ENCODE measurements at places on chromosomes 2 and 18.
A peak's percentile ranks its signal among the peaks of the same experiment; 100 is the strongest.

DNA sequence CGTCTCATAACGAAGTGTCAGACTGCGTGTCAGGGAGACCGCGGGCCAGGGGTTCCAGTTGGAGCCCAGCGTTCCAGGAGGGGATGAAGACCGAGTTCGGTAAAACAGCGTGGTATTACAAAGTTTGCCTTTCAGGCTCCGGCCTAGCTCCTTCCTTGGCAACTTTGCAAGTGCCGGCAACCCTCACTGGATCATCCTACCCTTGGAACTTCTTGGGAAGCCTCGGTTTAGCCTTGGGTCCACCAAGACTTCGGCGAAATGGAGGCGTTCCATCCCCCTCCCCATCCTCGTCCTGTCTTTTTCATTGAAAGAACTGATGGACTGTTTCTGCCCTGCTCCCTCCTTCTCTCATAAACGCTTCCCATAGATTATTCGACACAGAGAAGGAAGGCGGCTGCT lies 10.4 kb upstream of the SKOR2 start:
- no peak for DNase-seq

DNA sequence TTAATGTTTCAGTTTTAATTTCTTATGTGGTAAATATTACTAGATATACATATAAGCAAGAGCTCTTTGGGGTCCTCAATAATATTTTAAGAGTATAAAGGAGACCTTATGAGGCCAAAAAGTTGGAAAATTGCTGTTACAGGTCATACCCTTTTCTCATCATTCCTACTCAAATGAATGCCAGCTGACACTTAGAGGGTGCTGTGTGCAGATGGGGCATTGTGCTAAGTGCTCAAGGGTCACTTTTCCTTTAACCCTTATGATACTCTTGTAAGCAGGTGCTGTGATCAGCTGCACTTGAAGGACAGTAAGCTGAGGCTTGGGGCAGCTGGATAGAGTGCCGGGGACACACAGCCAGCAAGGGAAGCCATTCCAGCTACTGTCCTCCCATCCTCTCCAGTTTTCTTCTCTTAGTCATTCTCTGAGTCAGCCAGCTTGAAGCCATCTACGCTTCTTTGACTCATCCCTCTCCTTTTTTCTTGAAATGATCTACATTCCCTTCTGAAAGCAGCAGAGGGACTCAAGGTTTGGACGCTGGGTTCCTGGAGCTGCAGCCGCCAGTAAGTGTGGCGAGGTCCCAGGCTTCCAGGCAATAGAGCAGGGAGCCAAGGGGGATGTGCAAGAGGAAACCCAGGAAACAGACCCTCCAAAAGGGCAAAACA lies 42.0 kb upstream of the CREB1 start:
- no peak for DNase-seq

DNA sequence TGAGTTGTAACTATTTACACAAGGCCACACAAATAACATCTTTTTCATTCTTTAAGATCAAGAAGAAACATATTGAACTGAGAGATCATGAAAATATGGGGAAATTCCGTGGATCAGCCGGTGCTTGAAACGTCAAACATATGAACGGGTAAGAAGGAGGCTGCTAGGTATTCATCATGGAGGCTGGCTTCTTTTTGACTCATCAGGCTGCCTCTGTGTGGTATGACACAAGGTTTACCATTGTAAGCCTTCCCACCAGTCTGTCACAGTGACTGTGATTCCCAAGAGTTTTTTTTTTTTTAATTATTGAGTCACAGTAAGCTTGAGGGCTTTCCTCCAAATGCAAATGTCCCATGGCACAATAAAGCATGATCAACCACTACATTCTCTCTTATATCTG lies 506.9 kb downstream of the BCL11A start:
- no peak for DNase-seq

DNA sequence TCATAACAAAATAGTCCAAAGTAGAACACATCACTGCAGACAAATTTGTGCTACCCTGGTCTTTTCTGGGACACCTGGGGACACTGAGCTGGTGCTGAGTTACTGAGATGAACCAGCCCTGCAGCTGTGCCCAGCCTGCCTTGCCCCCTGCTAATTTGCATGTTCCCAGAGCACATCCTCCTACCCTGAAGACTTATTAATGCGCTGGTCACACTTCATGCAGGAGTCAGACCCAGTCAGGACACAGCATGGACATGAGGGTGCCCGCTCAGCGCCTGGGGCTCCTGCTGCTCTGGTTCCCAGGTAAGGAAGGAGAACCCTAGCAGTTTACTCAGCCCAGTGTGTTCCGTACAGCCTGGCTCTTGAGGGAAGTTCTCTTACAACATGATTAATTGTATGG lies 1518.3 kb downstream of the RPIA start:
- DNase-seq = no peak

DNA sequence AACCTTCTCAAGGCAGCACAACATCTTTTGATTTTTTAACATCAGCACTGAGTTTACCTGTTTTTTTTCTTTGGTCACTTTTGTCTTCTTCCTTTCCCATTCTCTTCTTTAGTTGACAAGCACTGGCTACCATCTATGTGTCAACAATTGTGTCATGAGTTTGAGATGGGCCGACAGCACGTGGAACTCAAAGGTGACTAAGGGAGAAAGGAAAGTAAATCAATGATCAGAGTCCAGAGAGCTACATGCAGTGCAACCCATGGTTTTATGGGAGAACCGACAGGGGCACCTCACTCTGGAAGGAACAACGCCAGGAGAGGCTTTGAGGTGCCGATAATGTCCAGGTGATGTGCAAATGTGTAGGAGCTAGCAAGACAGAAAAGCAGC lies 755.5 kb downstream of the RNF144A start:
- no peak for DNase-seq

GRCh38 chr2:134107402-134107801 lies 146.5 kb upstream of the MGAT5 start:
- DNase-seq = no peak

DNA sequence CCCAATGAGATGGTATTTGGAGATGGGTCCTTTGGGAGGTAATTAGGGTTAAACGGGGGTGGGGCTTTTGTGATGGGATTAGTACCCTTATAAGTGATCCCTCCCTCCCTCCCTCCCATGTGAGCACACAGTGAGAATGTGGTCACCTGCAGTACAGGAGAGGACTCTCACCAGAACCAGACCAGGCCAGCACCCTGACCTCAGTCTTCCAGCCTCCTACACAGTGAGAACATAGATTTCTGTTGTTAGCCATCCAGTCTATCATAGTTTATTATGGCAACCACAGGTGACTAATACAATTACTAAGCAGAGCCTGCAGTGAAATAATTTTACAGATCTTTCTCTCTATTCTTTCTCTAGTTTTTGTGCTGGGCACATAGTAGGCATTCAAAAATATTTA lies 137.7 kb upstream of the PKDCC start:
- DNase-seq = no peak

DNA sequence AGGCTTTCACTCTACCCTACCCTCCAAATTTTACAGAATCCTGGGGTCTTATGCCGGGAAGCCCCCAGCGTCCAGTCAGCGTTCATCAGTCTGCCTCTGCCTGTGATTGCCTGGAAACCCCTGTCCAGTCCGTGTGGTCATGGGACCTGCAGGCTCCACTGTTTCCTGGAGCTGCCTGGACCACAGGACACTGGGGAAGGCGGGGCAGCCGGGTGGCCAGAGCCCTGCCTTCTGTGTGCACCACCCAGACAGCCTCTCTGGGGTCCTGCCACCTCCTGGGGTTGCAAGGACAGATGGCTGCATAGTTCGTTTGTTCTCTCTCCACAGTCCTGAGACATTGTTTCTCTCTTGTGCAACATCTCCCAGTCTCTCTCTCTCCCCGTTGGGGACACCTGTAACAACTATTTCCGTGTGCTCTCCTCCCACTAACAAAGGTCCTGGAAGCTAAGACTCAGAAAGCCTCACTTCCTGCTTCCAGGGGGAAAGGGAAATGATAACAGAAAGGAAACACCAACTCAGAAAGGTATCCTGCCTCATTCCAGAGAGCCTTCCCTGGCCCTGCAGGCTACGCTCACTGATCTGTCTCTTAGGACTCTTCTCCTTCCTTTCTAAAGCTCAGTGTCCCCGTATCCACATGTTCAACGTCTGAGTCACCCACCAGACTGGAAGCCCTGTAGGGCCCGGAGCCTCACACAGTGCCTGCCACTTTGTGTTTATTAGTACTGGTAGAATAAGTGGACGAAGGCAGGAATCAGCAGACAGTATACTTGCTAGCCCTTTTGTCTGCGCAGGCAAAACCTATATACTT lies 192.8 kb upstream of the RAB12 start:
- DNase-seq = no peak

DNA sequence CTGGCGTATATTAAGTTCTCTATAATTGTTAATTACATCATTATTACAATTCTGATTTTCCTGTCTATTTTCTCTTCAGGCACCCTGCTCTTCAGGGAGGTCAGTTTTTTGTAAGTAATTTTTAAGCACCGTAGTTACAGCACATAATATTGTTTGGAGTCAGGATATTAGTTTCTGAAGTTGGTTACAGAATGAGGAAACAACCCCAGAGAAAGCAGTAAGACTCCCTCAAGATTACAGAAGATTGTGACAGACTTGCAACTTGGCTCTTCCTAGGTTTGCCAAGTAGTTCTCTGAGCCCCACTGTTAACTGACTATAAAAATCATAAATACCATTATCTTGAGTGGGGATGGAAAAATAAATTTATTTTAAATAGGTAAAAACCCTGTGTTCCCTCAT lies 921 bp downstream of the RPE start:
- no peak for DNase-seq

DNA sequence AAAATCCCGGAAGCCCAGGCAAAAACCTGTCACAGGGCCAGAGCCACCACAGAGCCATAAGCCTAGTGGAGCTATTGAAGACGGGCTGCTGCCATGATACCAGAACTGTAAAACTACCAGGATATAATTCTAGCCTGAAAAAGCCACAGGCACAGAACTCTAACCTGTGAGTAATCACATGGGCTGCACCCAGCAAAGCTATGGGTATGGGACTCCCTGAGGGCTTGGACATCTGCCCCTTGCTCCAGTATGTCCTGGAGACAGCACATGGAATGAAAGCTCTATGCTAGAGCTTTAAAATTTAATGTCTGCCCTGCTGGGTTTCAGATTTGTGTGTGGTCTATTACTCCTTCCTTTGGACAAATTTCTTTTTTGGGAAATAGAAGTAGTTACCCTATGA lies 2183.6 kb upstream of the CELF4 start:
- DNase-seq = no peak

GRCh38 chr2:148935791-148936190 lies 60.8 kb downstream of the KIF5C start:
- no peak for DNase-seq

DNA sequence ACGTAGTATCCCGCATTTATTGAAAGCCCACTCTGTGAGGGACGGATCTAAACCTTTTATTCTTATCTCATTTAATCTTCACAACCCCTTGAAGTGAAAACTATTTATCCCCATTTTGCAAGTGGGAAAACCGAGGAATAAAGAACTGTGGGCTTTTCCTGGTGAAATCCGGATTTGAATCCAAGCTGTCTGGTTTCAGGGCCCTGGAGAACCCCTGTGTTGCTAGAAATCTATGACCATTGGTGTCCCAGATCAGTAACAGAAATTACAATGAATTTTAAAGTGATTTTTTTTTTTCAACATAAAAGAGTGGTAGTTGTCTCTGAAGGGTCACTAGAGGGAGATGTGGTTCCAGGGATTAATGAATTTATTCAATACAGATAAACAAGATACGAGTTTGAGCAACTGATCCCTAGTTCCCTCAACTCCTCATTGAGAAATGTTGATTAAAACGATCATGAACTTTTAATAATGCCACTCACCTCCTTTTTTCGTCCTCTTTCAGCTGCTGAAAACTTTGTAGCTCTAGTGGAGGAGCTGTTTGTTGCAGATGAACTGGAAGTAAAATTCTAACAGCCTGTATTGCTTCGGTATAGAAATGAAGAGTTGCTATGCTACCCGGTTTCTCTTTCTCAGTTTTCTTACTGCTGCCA lies 940 bp downstream of the XRCC5 start:
- no peak for DNase-seq

GRCh38 chr2:223832241-223832903 lies 5.0 kb downstream of the AP1S3 start:
- no peak for DNase-seq

- no peak for DNase-seq
Observed at GRCh38 chr18:55695091-55695490, 107.1 kb upstream of the TCF4 start.

DNA sequence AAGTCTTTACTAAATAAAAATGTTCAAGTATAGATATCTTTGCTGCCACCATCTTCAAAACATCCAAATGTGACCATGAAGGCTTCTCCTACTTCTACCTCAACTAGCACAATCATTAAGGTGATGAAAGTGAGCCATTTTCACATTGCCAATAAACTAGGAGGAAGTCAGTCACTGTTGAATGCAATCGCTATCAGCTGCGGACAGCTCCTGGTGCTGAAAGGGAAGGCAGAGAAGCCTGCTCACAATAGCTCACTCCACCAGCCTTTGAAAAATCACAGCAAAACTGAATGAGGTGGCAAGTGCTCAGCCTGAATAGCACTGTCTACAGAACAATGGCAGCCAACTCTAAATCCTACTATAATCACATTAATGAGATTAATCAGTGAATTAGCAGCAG lies 2.2 kb downstream of the MYT1L start:
- peak; percentile 78 for DNase-seq

DNA sequence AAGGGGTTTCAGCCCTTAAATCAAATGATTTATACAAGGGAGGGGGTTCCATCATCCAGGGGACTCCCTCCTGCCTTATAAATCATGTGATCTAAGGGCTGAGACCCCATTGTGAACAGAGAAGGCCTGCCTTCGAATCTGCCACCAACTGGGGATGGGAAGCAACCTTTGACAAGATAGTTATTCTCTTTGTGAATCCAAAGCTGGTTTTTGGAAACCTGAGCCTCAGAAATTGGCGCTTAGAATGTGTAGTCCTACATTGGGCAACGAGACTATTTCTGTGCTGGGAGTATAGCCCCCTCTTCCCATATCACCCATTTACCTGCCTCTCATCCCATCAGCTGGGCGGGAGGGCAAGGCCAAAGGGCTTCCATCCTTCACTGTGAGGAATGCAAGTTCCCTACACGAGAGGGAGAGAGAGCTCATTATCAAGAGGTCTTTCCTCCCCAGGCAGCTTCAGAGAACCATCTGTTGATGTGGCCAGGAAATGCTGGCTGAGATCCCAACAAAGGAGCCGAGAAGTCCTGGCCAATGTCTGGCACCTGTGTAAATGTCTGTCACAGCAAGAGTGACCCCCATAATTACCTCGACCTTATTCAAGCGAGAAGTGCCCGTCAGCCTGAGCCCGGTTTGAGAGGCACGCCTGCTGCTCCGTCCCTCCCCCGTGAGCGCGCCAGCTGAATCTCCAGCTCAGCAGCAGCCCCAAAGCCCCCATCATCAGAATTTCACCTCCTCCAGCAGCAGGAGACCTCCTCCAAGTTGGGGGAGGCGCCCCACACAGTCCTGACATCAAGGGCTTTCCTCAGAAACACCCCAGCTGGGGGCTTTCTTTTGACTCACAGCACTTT lies 48.4 kb upstream of the APCDD1 start:
- DNase-seq = peak; percentile 89

DNA sequence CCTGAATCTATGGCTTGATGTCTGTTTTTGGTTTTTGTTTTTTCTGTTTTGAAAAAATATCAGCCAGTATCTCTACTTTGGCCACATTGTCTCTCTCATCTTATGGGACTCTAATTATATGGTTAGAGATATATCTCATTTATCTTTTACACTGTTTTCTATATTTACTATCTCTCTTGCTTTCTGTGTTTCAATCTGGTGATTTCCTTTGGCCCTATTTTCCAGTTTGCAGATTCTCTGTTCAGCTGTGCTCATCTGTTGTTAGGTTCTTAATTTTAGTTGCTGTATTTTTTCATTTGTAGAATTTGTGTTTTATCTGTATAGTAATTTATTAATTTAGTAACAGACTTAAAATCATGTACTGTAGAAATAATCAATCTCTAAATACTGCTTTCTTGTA lies 41.3 kb upstream of the ELAC1 start:
- no peak for DNase-seq

- DNase-seq = no peak
Observed at GRCh38 chr2:156445296-156446220, 9.4 kb downstream of the GPD2 start.

Data from NCI-H1092 treated with DMSO at 0.1 percent for 48 hours (cell line).